Cardiac ventricle fibroblast (primary cell): ENCODE measurements at places on chromosomes 11 and 22. TPM values are rescaled to one million over a fixed set of nuclear protein-coding genes. Genes with fewer than 3 reads are reported as not detected.

Gene FOLR3
- not detected in 2 replicates for total RNA-seq

Gene C11orf91
- not detected in 2 replicates for total RNA-seq

Gene OR51B4
- total RNA-seq = not detected in 2 replicates

Gene TRPM5
- total RNA-seq = not detected in 2 replicates

Gene PDGFB
- total RNA-seq = 3.8 and 4.2 TPM in 2 replicates

Gene PNPLA5
- total RNA-seq = not detected in 2 replicates

Gene MGAT3
- total RNA-seq = 0.25 and 0.49 TPM in 2 replicates

Gene LYVE1
- total RNA-seq = 2.1 and 4.1 TPM in 2 replicates

Gene TCF20
- total RNA-seq = 17.9 and 18.0 TPM in 2 replicates

Gene TPP1
- 82.0 and 93.0 TPM in 2 replicates for total RNA-seq

Gene GAL
- 0.25 and 1.5 TPM in 2 replicates for total RNA-seq

Gene OR52A1
- not detected in 2 replicates for total RNA-seq

Gene HEPHL1
- not detected in 2 replicates for total RNA-seq

Gene SCGB2A2
- total RNA-seq = not detected in 2 replicates

Gene KBTBD3
- total RNA-seq = 1.4 and 2.1 TPM in 2 replicates

Gene EXPH5
- total RNA-seq = not detected in 2 replicates

Gene LAMTOR1
- 118 and 136 TPM in 2 replicates for total RNA-seq

Gene SAA1
- not detected in 2 replicates for total RNA-seq
